Esophagus mucosa (tissue), 1 donor: ENCODE measurements at places on chromosomes 1 and 21. TPM values are rescaled to one million over a fixed set of nuclear protein-coding genes. Genes with fewer than 3 reads are reported as not detected.

KRTAP21-2 gene
- not detected for total RNA-seq

AIM2 gene
- total RNA-seq: 0.52 TPM

LCE1A gene
- total RNA-seq: not detected

GCSAML gene
- not detected for total RNA-seq

PRUNE1 gene
- 14.3 TPM for total RNA-seq

SYCP1 gene
- not detected for total RNA-seq

CD101 gene
- total RNA-seq: 1.5 TPM

TRAF3IP3 gene
- 0.80 TPM for total RNA-seq

CA6 gene
- total RNA-seq: not detected

MAP1LC3C gene
- not detected for total RNA-seq

IRF6 gene
- total RNA-seq: 159 TPM

UBL4B gene
- total RNA-seq: not detected

PTAFR gene
- 7.6 TPM for total RNA-seq

DNA sequence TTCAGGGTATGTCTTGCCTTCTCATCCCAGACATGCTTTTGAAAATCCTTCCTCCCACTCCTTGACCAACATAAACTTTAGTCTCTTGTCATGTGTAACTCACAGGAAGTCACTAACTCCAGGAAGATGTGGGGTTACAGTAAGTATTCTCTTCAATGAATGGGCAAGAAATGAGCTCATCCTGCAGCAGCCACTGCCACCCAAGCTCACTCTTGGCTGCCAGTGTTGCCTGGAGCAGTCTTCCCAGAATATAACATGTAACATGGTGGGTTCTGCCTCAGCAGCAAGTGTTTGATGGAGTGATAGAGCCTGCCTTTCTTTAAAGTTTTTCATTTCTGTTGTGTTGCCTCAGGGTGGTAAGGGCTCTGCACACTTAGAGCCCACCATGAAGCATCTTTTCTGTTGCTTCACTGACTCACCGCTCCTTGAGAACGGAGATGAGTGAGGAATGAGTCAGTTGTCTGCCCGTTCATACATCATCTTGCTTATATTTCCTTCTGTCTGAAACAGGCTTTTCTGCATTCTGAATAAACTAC is 187.0 kb downstream of the TPR start:
- ATAC-seq: peak; percentile 90

DNA sequence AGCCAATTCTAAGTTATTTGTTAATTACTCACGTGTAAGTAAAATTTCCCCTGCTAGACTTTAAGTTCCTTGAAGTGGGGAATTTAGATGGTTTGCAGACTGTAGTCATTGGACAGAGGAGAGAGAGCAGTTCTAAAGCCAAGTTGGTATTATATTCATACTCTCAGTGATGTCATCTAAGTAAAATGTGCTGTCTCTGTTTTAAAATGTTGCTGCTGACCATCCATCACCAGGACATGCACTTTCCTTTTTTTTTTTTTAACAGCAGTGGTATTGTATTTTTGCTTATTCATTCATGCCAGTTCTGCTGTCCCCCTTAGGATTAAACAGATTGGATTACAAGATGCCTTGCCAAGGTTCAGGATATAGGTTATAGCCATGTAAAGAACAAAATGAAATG is 2.3 kb downstream of the TTLL7 start:
- ATAC-seq: no peak

DNA sequence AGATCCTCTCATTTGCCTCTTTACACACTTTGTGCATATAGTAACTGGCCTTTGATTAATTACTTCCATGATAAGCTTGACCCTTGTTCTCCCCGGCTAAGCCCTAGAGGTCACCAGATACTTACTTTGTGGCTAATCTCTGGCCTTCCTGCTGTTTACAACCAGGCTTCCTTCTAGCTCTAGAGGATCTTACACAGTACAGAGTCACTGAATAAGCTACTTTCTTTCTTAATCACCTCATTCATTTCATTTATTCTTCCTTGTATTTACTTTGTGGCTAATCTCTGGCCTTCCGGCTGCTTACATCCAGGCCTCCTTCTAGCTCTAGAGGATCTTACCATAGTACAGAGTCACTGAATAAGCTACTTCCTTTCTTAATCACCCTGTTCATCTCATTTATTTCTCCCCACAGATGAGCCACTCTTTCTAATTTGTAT is 144.3 kb upstream of the C1orf21 start:
- peak; percentile 67 for ATAC-seq

DNA sequence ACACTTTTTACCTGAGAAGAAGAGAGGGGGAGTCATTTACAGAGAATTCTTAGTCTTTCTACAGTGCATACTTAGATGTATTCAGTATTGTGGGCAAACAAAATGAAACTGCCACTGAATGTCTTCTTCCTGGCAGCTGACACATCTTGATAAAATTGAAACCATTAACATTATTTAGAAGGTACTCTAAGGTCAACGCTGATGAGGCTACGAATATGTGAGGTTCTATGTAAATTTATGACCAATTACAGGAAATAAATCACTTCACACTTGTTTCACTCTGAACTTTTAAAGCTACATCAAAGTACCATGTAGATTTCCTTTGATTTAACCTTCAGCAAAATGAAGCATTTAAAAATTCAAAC is 51.3 kb upstream of the GFI1 start:
- no peak for ATAC-seq

- ATAC-seq: no peak
These were observed 1.2 kb upstream of the A3GALT2 start for GRCh38 chr1:33322109-33322508.

DNA sequence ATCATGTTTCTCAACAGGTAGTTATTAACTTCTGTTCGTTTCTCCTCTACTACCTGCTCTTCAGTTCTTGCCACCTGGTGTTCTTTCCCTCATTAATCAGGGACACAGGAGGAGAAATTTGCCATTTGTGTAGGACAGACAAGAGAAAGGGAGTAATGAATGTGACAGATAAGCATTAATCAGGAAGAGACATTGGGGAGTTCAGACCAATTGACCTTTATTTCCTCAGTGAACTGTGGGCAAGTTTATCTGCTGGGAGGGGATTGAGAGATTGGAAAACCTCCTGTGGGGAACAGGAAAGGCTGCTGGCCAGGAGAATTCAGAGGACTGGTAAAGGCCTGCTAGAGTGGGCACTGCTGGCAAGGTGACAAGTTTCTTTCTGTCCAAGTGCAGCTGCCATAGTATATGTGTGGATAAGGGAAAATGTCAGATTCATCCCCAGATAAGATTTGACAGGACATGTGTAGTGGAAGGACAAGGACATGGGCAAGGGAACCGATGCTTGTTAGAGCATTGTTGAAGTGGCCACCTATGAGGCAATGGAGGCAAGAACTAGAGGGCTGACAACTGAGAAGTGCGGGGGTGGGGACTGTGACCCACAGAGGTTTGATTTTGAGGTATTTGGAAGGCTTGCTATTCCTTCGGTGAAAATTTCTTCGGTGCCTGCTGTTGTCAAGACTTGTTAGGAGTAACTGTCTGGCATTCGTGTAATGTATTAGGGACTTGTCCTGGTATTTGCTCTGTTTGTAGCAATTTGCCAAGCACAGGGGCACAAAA is 12.6 kb downstream of the SZT2 start:
- no peak for ATAC-seq

DNA sequence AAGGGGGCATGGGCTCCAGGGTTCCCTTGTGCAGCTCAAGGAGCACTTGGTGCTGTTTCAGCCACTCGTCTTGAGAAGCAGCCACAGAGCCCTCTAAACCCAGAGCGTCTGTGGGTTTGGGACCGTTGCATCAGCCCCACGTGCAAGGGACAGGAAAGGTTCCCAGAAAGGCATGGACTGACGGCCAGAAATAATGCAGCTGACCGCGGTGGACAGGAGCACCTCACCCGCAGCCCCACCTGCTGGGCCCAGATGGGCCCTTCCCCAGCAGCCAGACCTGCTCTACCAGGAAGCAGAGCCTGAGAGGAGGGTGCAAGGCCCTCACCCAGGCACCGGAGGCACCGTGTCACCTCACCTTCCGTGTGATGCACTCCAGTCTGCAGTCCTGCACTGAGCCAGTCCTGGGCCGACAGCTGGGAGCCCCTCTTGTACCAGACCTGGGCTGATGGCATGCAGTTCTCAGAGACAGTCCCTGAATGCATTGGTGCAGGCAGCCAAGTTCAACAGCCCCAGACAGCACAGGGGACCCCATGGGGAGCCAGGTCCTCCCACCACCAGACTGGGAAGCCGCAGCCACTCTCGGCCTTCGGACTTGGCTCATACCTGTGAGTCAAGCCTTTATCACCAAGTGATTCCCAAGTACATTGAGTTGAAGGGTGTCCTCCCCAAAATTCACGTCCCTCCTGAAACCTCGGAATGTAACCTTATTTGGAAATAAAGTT is 4.8 kb upstream of the TFF3 start:
- ATAC-seq: peak; percentile 59

GRCh38 chr1:87880764-87881163 is 552.1 kb downstream of the LMO4 start:
- no peak for ATAC-seq

DNA sequence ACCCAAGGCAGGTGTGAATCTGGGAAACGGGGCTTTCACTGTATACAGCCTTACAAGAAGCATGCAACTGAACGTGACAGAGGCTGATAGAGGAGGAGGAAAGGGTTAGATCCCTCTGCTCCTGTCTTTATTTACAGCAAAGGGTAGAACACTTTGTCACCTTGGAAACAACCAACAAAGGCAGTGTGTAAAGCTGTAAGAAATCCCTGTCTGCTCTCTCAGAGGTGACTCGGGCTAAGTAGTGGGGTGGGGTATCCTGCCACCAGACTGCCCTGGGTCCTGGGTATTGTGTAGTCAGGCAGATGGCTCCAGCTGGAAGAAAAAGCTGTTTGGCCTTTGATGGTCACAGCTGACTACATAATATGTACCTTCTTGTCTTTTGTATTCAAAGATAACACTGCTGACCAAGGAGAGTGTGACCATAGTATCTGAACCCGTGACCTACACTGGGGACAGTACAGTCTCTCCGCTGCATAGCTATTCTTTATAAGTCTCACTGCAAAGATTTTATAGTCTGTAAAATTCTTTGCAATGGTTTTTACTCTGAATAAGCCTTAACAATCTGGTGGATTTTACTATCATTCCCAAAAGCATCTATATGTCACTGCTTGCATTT is 22.1 kb upstream of the POU2F1 start:
- no peak for ATAC-seq

GRCh38 chr1:110880708-110881374 is 7.9 kb downstream of the CD53 start:
- ATAC-seq: peak; percentile 68

- peak; percentile 29 for ATAC-seq
These were observed 35.5 kb downstream of the COLGALT2 start for GRCh38 chr1:184002071-184002470.

GRCh38 chr1:243507672-243508302 is 251.9 kb downstream of the SDCCAG8 start:
- ATAC-seq: no peak

DNA sequence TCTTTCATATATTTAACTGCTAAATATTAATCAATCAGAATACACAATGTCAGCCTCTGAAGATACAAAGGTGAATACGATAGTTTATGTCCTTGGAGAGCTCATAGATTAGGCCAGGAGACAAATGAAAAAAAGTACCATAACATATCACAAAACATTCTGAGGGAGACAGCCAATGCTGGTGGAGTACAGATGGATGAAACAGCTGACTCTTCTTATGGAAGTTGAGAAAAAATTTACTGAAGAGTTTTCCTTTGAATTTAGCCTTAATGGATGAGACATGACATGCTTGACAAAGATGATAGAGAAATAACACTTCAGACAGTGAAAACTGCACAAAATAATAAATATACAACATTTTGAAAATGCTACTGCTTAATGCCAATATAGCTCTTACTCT is 193.5 kb downstream of the PDE4B start:
- no peak for ATAC-seq

- no peak for ATAC-seq
These were observed 1863.5 kb downstream of the MRPL39 start for GRCh38 chr21:23743821-23744220.

DNA sequence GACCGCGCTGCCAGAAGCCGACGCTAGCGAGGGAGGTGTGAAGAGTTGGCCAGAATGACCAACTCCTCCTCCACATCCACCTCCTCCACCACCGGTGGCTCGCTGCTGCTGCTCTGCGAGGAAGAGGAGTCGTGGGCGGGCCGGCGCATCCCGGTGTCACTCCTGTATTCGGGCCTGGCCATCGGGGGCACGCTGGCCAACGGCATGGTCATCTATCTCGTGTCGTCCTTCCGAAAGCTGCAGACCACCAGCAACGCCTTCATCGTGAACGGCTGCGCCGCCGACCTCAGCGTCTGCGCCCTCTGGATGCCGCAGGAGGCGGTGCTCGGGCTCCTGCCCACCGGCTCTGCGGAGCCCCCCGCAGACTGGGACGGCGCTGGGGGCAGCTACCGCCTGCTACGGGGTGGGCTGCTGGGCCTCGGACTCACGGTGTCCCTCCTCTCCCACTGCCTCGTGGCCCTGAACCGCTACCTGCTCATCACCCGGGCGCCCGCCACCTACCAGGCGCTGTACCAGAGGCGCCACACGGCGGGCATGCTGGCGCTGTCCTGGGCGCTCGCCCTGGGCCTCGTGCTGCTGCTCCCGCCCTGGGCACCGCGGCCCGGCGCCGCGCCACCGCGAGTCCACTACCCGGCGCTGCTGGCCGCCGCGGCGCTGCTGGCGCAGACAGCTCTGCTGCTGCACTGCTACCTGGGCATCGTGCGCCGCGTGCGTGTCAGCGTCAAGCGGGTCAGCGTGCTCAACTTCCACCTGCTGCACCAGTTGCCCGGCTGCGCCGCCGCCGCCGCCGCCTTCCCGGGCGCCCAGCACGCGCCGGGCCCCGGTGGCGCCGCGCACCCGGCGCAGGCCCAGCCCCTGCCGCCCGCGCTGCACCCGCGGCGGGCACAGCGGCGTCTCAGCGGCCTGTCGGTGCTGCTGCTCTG is 1.2 kb downstream of the GPR88 start:
- peak; percentile 53 for ATAC-seq

DNA sequence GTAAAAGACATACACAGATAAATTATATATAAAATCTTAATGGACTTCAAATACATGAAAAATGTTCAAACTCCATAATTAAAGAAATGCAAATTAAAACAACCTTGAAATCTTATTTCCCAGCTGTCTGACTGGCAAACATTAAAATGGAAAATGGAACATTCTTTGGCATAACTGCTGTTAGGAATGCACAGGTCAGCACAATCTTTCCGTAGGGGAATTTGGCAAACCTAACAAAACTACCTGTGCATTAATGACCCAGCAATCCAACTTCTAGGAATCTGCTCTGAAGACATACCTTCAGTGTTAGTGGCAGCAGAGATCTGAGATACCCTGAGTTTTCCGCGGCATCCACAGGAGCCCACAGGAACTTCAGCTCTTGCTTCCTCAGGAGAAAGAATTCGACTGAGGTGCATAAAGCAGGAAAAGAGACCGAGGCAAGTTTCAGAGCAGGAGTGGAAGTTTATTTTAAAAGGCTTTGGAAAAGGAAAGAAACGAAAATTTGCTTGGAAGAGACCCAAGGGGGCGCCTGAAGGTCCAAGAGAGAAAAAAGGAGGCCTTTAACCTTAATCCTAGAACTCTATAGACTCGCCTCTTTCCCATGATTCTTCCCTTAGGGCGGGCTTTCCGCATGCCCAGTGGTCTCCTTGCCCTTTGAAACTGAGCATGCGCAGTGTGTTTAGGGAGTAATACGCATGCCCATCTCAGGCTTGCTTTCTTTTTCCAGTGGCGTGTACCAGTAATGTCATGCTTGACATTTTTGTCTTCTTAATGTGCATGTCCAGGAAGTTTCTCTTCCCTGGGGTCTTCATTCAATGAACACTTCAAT is 24.8 kb downstream of the LYPD8 start:
- ATAC-seq: no peak
